Activated CD4-positive, alpha-beta T cell treated with anti-CD3 and anti-CD28 coated beads, Interleukin-2, amount 10 ng/mL, durations not matched to agents 24 days and 14 days (primary cell): ENCODE measurements at places on chromosomes 13 and 19.

DNA sequence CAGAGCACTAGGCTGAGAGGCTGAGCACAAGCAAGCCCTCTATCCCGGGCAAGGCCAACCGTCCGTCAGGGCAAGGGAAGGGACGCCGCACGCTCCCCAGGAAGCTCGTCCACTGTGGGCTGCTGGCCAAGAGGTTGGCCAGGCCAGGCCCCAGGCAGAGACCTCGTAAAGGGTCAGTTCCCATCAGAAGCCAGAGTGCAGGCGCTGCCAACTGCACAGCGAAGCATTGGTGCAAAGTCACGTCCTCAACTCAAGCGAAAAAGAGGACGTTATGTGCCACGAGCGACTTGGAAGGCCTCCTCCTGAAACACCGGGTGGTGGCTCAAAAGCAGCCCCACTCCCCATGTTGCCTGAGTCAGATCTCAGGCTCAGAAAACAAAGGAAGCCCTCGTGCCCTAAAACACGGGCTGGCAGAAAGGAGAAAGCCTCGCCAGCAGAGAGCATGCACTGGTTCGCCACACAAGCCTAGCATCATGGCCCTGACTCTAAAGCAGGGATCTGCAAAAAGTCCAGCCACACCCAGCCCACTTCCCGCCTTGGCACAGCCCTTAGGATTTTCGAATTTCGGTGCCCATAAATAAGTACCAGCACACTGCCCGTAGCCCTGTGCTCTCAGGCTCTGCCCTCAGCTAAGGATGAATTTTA, 4.7 kb downstream of the AKAP8 start:
- H3K4me3 ChIP-seq = no peak overlapping the region
- H3K36me3 ChIP-seq = peaks cover 36% of the 10 kb centered on the region
- DNase-seq = no peak
- peaks cover 2% of the 10 kb centered on the region for H3K27me3 ChIP-seq
- peaks cover 25% of the 10 kb centered on the region for H3K4me1 ChIP-seq

- no peak for DNase-seq
- H3K27me3 ChIP-seq = peaks cover 8% of the 10 kb centered on the region
- H3K4me1 ChIP-seq = no peaks in the 10 kb centered on the region
- H3K27ac ChIP-seq = no peak overlapping the region
- no peak overlapping the region for H3K4me3 ChIP-seq
Observed at GRCh38 chr19:7742575-7742974, 4.8 kb downstream of the CD209 start.

DNA sequence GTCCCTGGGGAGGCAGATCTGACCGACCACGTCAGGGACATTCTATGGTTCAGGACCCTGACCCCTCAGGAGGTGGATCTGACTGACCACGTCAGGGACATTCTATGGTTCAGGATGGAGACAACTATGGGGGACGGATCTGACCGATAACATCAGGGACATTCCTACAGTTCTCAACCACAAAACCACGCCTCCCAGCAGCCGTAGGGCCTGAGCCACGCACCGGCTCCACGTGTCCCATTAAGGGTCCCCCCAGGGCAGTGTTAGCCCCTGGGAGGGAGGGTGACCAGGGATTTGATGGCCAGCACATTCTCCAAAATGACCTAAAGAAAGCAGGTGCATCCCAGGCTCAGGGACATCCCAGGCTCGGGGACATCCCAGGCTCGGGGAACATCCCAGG, 49.0 kb upstream of the C13orf46 start:
- no peaks in the 10 kb centered on the region for H3K4me1 ChIP-seq
- H3K36me3 ChIP-seq = peaks cover 36% of the 10 kb centered on the region
- no peak overlapping the region for H3K4me3 ChIP-seq

GRCh38 chr13:27293076-27293691, 22.6 kb downstream of the RASL11A start:
- DNase-seq = no peak
- no peaks in the 10 kb centered on the region for H3K27me3 ChIP-seq
- H3K36me3 ChIP-seq = no peaks in the 10 kb centered on the region
- H3K4me1 ChIP-seq = peaks cover 16% of the 10 kb centered on the region

GRCh38 chr13:41995946-41996345, 35.0 kb upstream of the VWA8 start:
- H3K27ac ChIP-seq = no peak overlapping the region
- no peak overlapping the region for H3K4me3 ChIP-seq
- H3K27me3 ChIP-seq = peaks cover 26% of the 10 kb centered on the region
- no peaks in the 10 kb centered on the region for H3K4me1 ChIP-seq

DNA sequence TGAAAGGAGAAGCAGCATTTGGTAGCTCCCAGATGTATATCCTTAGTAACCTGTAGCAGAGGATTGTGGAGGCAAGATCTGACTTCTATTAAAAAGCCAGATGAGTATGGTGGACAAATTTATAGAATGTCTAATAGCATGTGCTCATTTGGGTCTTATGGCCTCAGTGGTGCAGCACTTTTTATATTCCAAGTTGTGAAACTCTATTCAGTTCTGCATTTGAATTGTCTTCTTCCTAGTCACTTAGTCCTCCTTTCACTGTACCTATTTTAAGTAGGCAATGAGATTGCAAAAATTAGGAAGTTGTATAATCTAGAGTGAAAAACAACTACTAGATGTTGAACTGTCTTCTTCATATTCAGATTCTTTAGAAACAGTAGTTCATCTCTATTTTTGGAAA, 412.5 kb upstream of the PCDH9 start:
- no peak overlapping the region for H3K4me3 ChIP-seq
- no peak for DNase-seq
- no peaks in the 10 kb centered on the region for H3K36me3 ChIP-seq
- H3K27ac ChIP-seq = no peak overlapping the region
- H3K27me3 ChIP-seq = no peaks in the 10 kb centered on the region

GRCh38 chr19:7637374-7638256, 705 bp downstream of the STXBP2 start:
- H3K4me3 ChIP-seq = peak overlapping the region; percentile 86
- no peak for DNase-seq
- H3K27ac ChIP-seq = peak overlapping the region; percentile 89

- H3K36me3 ChIP-seq = no peaks in the 10 kb centered on the region
- H3K4me1 ChIP-seq = peaks cover 5% of the 10 kb centered on the region
- H3K4me3 ChIP-seq = no peak overlapping the region
Observed at GRCh38 chr13:97100821-97101220, 106.5 kb upstream of the OXGR1 start.

DNA sequence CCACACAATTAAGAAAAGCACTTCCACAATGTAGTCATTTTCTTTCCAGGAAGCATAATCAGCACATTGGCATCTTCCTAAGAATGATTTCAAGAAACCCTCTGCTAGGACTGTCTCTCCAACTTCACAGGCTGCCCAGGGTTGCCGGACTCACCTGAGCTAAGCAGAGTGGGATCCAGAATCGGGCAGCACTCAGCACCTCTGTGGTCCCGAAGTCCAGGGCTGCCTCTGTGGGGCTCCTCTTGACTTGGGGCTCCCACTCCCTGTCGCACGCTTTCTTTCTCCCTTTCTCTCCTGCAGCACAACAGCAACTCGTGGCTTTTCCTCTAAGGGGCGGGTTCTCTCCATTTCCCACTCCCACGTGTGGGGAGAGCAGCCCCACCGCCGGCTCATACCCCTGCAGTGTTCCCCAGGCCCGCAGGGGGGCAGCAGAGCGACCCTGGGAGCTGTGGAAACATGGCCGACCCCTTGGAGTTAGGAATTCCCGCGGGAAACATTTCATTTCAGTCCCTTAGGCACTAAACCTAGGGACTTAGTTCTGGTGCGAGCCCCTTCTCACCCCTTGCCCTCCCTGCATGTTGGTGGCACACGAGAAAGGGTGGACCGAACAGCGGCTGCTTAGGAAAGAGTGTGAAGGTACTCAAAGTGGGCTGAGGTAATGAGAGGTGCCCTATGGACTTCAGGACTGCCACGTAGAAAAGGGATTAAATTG, at the start of gene TMEM272:
Gene TMEM272 (minus strand): TSS at position 316 of the 712 bp plus-strand sequence. CDS start 6,647 bp downstream, outside the sequence.
- DNase-seq = peak; percentile 86
- H3K36me3 ChIP-seq = no peaks in the 10 kb centered on the region
- H3K27ac ChIP-seq = no peak within 1 kb of the TSS
- peaks cover 13% of the 10 kb centered on the region for H3K27me3 ChIP-seq

- no peaks in the 10 kb centered on the region for H3K27me3 ChIP-seq
- H3K4me3 ChIP-seq = no peak overlapping the region
- no peak overlapping the region for H3K27ac ChIP-seq
- H3K36me3 ChIP-seq = no peaks in the 10 kb centered on the region
- no peak for DNase-seq
- H3K4me1 ChIP-seq = no peaks in the 10 kb centered on the region
Observed at GRCh38 chr13:35781036-35782000, 304.8 kb upstream of the MAB21L1 start.

DNA sequence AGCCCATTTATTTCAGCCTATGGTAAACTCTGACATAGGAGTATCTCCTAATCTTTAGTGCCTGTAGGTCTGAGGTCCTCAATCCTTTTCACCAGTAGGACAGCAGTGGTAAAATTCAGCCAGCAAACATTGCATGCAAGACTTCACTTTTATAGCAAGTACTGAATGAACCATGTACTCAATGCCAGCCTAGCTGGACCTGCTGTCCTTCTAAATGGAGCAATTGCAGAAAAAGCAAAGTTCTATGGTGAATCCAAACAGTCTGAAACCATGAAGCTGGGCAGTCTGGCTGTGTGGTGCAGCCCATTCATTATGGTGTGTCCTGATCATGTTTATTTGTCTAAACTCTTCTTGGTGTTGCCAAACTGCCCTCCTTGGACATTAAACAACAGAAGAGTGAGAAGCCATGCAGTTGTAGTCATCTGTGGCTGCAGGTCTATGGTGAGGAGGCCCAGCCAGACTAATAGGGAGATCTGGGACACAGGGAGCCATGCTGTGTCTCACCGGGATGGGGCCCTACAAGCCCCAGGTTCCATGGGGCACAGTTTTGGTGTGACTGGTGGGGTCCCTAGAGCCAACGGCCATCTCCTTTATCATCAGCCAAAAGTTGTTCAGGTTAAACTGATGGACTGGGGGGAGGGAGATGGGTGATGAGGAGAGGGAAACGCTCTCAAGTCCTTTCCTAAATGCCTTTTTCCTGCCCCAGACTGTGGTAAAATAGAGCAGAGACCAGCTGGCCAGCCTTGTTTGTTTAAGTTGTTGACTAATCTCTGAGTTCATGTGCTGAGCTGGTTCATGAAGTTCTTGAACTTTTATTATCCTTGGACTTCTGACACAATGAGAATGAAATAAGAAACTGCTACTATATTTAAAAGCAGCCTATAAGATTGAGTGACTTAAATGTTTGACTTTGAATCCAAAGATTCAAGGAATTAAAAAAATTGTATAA, 20.6 kb upstream of the TNFSF11 start:
- no peak overlapping the region for H3K27ac ChIP-seq
- DNase-seq = no peak
- H3K27me3 ChIP-seq = no peaks in the 10 kb centered on the region
- peaks cover 5% of the 10 kb centered on the region for H3K4me1 ChIP-seq
- H3K4me3 ChIP-seq = no peak overlapping the region

DNA sequence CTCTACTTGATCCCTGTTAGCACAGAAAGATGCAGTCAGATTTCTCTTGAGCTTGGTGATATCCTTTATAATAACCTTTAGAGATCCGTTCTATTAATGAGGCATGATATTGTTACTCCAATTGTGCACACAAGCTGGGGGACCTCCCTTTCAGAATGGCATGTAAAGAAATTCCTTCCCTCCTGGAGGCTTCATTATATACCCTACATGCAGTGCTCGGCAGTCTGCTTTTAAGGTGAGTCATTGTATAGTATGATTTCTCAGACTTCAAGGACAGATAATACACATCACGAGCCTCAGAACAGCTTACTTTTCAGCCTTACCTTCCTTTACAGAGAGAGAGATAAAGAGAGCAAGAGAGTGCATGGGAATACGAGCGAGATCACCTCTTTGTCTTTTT, 261.3 kb downstream of the ATP8A2 start:
- H3K27ac ChIP-seq = no peak overlapping the region
- no peaks in the 10 kb centered on the region for H3K36me3 ChIP-seq
- no peak overlapping the region for H3K4me3 ChIP-seq
- no peaks in the 10 kb centered on the region for H3K4me1 ChIP-seq

GRCh38 chr13:41428155-41428554, 29.2 kb upstream of the RGCC start:
- H3K27me3 ChIP-seq = peaks cover 2% of the 10 kb centered on the region
- H3K36me3 ChIP-seq = no peaks in the 10 kb centered on the region

DNA sequence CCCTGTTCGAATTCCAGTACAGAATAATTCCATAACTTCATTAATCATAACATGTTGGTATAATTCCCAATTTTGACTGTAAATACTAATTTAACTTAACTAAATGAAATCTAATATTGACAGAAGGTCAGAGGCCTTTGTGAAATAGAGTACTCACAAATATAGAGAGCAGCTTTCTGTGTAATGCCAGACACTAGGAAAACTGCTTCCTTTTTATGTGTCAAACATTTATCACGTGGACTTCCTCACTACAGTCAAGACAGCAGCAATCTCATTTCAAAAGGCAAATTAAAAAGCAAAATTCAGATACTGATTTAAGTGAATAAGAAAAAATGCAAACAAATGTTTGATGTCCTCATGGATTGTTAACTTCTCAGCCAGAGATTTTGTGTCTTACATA, 13.1 kb downstream of the ITM2B start:
- H3K27ac ChIP-seq = no peak overlapping the region
- no peak overlapping the region for H3K4me3 ChIP-seq
- H3K36me3 ChIP-seq = peaks cover 17% of the 10 kb centered on the region
- H3K27me3 ChIP-seq = no peaks in the 10 kb centered on the region
- no peak for DNase-seq

DNA sequence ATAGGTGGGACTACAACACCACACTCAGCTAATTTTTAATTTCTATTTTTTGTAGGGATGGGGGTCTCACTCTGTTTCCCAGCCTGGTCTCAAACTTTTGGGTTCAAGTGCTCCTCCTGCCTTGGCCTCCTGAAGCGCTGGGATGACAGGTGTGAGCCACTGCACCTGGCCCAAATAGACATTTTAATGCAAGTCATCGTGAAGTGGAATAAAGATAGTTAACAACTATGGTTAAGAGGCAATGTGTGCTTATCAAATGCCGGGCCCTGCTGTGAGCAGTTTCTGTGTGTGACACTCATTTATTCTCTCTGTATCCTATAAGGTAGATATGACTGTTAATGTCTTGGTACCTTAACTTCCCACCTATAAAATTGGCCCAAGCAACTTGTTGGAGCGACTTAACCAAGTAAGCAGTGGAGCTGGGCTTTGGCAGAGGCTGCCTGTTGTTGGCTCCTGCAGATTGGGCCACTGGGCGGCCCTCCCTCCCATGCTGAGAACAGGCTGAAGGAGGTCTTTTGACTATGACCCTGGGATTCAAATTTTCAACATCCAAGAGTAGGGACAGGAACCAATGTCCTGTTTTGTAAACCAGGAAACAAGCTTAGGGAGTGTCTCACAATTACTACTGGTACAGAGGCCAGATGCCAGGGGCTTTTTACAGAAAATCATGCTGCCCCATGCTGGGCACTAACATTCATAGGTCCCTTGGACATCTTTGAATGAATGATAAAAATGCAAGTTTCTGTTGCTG, 450.7 kb downstream of the TSHZ3 start:
- no peaks in the 10 kb centered on the region for H3K36me3 ChIP-seq
- no peaks in the 10 kb centered on the region for H3K27me3 ChIP-seq
- no peak overlapping the region for H3K27ac ChIP-seq
- no peak for DNase-seq
- H3K4me3 ChIP-seq = no peak overlapping the region

GRCh38 chr13:81568824-81569223, 1227.9 kb upstream of the SPRY2 start:
- no peak for DNase-seq
- no peaks in the 10 kb centered on the region for H3K4me1 ChIP-seq
- no peak overlapping the region for H3K27ac ChIP-seq
- no peaks in the 10 kb centered on the region for H3K27me3 ChIP-seq

GRCh38 chr19:1653300-1653628, 849 bp upstream of the TCF3 start:
- H3K27me3 ChIP-seq = no peaks in the 10 kb centered on the region
- H3K27ac ChIP-seq = peak overlapping the region; percentile 88
- peaks cover 16% of the 10 kb centered on the region for H3K36me3 ChIP-seq
- peaks cover 17% of the 10 kb centered on the region for H3K4me1 ChIP-seq
- peak overlapping the region; percentile 80 for H3K4me3 ChIP-seq
- no peak for DNase-seq
